Fibroblast of villous mesenchyme (primary cell): ENCODE measurements at places on chromosomes 4 and X. TPM values are rescaled to one million over a fixed set of nuclear protein-coding genes. Genes with fewer than 3 reads are reported as not detected.

DNA sequence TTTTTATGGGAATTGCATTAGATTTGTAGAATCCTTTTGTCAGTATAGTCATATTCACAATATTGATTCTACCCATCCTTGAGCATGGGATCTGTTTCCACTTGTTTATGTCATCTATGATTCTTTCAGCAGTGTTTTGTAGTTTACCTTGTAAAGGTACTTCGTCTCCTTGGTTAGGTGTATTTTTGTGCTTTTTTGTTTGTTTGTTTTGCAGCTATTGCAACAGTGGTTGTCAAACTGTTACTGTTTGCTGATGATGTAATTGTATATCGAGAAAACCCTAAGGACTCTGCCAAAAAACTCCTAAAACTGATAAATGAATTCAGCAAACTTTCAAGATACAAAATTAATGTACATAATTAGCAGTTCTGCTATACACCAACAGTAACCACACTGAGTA lies 127.9 kb upstream of the AR start:
- DNase-seq = no peak

GRCh38 chr4:159248384-159249178 lies 145.7 kb downstream of the RAPGEF2 start:
- peak; percentile 92 for DNase-seq

Gene SAGE1
- total RNA-seq = not detected in 2 replicates

Gene METTL14
- total RNA-seq = 19.0 and 23.5 TPM in 2 replicates

DNA sequence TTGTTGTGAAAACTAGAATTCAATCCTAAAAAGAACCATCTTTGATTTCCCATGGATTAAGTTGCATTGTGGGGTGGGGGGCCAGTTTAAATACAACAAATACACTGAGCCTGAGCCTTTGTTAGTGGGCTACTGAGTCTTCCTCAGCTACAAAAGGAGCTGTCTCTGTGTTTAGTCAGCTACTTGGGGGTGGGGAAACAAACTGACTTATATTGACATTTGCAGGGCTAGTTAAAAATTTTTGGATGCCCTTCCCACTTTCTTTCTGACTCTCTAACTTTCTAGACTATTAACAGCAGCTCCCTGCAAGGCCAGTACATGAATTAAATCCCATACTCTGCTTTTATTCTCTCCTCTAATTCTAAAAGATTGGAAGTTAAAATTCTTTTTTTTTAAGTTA lies 32.5 kb upstream of the FHDC1 start:
- no peak for DNase-seq

Gene PYURF
- total RNA-seq = 91.1 and 91.8 TPM in 2 replicates

DNA sequence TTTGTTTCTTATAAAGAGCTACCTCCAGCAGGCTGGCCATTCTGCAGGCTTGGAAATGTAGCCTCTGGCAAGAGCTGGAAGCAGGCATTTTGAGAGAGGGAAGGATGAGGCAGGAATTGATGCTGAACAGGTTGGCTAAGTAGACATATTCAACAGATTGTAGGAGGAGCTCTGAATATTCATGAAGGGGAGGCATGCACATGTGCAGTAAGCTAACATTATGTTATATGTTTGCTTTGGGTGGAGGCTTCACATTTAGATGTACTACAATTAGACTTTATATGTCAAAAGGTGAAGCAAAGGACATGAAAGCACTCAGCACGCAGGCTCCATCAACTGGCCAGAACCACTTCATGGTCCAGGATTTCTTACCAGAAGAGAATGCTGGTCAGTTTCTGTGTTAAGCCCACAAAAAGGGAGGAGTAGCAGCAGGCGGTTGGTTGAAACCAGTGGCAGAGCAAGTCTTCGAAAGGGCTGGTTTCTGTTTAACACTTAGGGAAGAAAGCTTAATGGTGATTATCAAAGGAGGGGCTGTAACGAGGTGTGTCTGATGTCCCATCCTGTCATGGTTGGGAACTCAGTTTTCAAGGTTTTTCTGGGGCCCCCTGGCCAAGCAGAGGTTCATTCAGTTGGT lies 54.8 kb downstream of the FGFBP1 start:
- DNase-seq = no peak

Gene CCSER1
- 0.43 TPM in 1 of 2 replicates, not detected in the other for total RNA-seq

Gene PDZD11
- total RNA-seq = 54.0 and 54.1 TPM in 2 replicates

Gene ARHGAP36
- total RNA-seq = not detected in 2 replicates

Gene MAGEA9B
- total RNA-seq = under 0.01 TPM in 1 of 2 replicates, not detected in the other

- DNase-seq = peak; percentile 66
Measured at GRCh38 chr4:177308125-177308524, 1.5 kb upstream of the NEIL3 start.

DNA sequence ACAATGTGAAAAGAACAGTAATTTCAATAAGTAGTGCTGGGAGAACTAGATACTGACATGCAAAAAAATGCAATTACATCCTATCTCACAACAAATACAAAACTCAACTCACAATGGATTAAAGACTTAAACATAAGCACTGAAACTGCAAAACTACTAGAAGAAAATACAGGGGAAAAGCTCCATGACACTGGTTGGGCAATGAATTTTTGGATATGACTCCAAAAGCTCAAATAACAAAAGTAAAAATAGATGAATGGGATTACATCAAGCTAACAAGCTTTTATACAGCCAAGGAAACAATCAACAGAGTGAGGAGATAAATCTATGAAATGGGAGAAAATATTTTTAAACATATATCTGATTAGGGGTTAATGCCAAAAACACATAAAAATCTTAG lies 53.1 kb downstream of the ANKRD17 start:
- DNase-seq = no peak

GRCh38 chr4:39970671-39971640 lies 6.8 kb downstream of the PDS5A start:
- DNase-seq = peak; percentile 41

DNA sequence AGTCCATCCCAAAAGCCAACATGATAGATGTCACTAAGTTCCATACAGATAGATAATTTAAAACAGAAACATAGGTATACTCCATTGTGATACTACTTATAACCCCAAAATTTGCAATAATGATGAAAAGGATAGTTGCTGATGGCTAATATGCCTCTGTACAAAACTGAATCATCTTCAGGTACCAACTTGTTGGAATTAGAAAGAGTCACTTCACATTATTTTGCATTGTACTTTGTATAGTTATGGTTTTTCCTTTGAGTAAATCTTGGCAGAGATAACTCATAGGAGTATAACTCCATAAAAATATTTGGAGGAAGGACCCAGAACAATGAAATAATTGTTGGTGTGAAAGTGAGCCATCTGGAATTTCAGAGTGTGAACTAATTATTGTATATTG lies 17.6 kb downstream of the GIMD1 start:
- DNase-seq = no peak

- DNase-seq = no peak
Measured at GRCh38 chrX:2536974-2537373, 36.2 kb upstream of the DHRSX start.

DNA sequence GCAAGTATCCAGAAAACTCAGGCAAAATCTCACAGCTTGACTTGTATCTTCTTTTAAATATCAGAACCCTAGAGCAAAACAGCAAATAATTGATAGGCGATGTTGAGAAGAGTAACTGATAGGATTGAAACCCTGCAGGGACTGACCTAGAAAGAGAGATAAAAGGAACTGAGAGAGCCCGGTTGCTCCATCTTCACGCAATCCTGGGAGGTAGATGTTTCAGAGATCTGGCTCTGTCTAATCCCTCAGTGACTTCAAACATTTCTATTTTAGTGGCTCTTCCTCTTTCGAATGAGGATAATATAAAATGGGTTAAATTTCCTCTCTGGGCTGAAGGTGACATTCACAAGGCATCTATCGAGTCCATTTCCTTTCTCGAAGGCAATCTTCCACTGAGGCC lies 39.3 kb upstream of the RPL34 start:
- no peak for DNase-seq
